ENCODE measurements at places on chromosomes 1 and 21.

DNA sequence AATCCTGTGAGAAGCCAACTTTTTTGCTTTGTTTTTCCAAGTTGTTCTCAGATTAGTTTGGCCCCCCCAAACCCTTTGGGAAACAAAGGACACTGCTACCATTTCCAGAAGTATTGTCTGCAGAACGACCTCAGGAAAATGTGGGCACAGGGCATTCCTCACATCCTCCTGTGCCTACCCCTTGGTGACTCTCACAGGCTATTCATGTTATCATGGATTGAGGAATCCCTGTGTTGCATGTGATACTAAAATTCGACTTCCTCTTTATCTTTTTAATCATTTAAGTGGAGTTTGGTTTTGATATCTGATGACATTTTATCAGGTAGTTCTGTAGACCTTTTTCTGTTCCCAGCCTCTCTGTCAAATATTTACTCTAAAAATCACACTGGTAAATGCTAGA, 184.5 kb downstream of the FASLG start:
- DNase-seq = no peak

- no peak for DNase-seq
Observed at GRCh38 chr21:45572231-45572630, 30.0 kb upstream of the SLC19A1 start.

GRCh38 chr1:62573675-62574074, 23.6 kb upstream of the ANGPTL3 start:
- DNase-seq = no peak

DNA sequence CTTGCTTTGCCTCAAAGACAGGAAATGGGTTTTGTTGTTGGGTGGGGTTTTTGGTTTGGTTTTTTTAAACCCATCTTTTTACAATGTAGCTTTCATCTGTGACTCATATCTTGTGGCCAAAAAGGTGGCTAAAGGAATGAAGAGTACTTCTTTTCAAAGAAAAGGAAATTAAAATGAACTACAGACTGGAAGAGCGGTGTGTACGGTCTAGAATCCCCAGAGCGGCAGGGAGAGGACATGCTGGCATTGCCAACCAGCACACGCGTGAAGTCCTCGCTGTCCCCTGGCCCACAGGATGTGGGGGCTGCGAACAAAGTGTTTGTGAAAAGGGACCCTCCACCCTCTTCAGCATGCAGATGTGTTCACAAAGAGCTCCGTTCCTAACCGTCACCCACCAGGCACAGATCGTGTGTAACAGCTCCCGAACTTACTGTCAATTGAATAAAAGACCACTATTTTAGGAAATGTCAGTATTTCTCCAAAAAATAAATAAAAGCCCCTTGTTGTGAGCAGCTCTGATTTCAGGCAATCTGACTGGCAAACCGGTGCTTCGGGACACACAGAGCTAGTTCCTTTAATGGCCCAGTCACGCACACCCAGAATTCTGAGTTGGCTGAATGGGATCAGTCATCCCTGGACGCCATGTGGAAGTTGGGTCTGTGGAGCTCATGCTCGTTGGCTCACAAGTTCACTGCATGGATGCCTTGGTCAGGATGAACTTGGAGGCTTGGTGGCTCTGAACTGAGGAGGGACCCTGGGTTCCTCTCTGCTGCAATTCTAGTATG, 602.9 kb downstream of the NPHP4 start:
- peak; percentile 79 for DNase-seq

GRCh38 chr1:186904361-186904760, 75.6 kb downstream of the PLA2G4A start:
- DNase-seq = no peak

GRCh38 chr21:39346671-39347331, 2.1 kb downstream of the HMGN1 start:
- no peak for DNase-seq

GRCh38 chr1:59803458-59804038, 11.2 kb upstream of the HOOK1 start:
- DNase-seq = no peak

- no peak for DNase-seq
Observed at GRCh38 chr1:205715628-205716027, 34.4 kb downstream of the NUCKS1 start.

DNA sequence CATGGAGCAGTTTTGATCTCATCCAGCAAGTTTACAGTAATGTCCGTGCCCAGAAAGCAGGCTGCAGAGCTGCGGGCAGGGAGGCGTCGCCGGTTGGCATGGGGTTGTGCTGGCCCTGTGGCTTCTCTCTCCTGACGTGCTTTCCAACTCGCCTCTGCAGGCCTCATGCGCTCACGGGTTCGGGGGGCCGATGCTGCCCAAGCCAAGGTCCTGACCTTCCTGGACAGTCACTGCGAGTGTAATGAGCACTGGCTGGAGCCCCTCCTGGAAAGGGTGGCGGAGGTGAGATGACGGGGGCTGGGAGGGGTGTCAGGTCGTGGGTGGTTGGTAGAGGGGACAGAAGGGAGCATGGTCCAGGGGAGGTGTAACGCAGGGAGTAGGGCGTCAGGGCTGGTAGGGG, 176.1 kb downstream of the GALNT2 start:
- no peak for DNase-seq

GRCh38 chr1:174153085-174153824, 6.1 kb upstream of the RABGAP1L start:
- peak; percentile 40 for DNase-seq

GRCh38 chr1:203185061-203185461, 1.4 kb downstream of the CHI3L1 start:
- DNase-seq = no peak

DNA sequence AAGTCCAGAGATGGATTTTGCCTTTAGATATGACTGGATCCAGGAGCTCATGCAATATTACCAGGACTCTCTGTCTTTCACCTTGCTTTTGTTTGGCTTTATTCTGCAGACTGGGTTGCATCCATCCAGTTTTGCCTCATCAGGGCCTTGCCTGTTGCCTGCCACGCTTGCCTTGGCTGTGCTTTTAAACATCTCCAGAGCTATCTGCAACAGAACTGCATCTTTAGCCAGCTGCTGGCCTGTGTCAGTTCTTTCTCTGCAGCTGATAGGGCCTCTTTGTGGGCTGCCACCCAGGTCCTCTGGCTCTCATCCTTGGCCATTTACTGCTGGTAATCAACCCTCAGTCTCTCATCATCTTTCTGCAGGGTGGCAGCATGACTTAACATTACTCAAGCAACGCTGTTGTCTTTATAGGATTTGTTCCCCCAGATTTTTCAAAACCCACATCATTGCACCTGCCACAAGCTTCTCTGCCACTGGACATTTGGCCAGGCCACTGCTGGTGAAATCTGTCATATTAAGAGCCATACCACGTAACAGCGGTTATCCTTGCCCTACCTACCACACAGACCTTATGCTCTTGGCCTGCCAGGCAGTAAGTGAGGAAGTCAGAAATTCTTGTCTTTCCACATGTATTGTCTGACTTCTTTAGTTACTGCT, 24.4 kb upstream of the HUNK start:
- no peak for DNase-seq

DNA sequence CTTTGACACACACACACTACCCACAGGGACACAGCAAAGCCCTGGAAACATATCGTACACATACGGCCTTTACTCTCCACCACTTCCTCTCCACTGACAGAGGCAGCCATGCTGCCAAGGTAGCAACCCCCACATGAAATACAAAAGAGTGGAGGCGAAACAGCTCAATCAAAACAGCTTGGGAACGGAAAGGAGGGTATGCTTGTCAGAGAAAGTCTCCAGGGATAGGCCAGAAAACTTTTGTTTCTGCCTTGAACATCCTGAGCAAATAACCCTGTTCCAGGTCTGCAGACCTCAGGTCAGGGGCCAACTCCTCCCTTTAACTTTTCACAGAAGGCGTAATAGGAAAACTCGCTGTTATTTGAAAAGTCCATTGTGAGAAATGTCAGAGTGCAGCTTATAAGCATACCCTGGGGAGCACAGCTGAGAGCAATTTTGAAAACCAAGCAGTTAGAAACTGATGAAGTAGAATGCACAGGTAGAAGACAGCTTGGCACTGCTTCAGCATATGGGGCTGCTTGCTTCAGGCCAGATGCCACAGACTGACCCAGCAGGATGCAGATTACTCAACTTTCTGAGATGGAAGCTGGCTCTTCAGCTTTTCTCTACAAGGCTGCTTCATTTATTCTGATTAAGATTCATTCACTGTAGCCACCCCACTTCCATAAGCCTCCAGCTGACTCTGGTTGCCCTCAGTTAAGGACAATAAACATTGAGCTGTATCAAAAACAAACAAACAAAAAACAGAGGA, 18.0 kb downstream of the KIAA0319L start:
- DNase-seq = peak; percentile 38

DNA sequence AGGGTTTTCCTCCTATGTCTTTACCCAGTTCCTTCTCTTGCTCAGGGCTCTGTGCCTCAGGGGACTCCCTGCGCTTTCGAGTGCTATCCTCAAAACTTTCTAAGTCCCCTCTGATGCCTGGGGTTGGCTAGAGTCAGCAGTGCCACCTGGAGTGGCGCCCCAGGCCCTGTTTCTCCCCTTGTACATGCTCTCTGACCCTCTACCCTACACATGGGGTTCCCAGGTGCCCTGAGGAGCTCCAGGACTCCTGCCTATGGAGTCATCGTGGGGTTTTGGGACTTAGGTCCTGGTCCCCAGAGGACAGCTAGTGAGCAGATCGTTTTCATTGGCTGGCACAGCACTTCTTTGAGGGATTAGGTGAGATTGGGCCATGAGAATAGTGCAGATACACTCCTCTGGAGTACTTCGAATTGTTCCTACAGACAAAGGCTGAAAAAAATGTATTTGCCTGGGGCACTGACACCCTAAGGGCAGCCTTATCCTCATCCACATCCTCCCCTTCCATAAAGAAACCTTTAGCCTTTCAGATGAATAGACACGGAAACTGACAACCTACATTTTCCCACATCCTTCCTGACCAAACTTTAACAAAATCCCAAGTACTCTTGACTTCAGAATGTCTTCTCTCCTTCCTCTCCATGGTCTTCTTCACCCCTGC, 41.5 kb downstream of the LGR6 start:
- DNase-seq = no peak

All from CD4-positive, alpha-beta T cell treated with Interleukin-15 for 4 hours (primary cell).